ENCODE measurements at places on chromosomes 6 and 20. TPM values are rescaled to one million over a fixed set of nuclear protein-coding genes. Genes with fewer than 3 reads are reported as not detected.

Gene NAPB
- polyA plus RNA-seq: 5.8 TPM

- no peak for DNase-seq
These were observed 28.5 kb downstream of the STK35 start for GRCh38 chr20:2130062-2130591.

GRCh38 chr6:166471797-166472260 lies 89.1 kb upstream of the MPC1 start:
- no peak for DNase-seq

GRCh38 chr6:106739387-106739786 lies 110.0 kb downstream of the QRSL1 start:
- peak; percentile 18 for DNase-seq

DNA sequence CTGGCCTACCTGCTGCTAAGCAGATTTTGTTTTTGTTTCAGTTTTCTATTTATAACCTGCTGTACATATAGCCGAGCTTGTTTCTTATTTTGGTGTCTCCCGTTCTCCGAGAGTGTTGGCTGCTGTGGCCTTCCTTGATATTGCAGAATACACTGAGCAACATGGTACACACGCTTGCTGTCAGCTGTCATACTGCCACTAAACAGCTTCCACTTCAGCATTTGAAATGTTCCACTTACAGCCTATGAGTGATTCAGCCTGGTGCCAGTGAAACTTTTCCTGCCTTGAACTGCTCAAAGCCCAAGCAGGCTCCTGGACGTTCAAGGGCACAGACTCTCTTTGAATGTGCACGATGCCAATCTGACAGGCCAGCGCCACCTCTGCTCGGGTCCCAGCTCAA lies 87.1 kb downstream of the PSMG4 start:
- no peak for DNase-seq

DNA sequence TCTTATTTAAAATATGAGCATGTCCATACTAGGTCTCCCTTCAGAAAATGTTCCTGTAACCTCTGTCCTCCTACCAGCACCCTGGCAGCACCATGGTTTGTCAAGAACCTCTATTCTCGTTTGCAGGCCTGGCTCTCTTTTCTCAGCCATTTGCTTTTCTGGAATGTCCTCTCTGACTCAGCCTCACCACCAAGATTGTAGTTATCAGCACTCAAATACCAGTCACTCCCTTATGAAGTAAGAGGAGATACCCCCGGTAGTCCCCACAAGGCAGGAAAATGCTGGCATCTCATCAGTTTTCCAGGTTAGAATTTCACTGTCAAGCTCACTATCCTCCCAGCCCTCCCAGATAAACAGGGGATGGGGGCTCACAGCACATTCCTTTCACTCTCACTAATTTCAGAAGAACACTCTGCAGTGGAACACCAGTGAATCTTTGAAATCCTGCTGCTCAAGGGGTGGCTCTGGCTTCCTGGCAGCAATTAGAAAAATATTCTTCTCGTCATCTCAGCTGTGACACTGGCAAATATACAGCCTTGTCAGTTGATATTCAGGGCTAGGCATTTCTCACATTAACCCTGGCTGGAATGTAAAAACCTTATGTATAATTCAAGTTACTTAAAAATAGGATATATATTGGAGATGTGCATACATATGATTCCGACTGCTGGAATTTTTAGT lies 129.2 kb downstream of the TBX18 start:
- DNase-seq: no peak

- no peak for DNase-seq
These were observed 32.7 kb downstream of the SLX4IP start for GRCh38 chr20:10467681-10468339.

DNA sequence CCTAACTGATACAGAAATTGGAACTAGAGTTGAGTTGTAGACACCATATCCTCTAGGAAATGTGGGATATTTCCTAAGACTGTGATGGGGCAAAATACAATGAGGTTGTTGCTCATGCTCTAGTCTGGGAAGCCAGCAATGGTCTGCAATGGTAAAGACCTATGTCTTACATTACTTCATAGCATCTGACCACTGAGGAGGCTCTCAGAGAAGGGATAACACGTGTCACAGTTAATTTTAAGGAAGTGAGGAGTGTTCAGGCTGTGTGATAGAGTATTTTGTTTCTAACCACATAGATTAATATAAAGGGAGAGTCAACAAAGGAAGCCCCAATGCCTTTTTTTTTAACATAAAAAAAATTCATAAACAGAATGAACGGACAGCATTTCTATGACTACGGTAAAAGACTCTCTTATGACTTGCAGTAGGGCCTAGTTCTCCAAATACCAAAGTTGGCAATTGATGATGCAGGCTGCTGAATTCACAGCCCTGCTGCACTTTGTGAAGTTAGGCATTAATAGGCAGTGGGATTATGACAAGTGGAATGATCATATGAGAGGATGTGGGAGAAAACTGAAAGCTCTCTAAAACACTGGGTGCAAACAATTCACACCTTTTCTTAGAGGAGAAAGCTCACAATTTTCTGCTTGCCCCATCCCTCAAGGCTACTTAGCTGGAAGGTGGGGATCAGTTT lies 13.7 kb downstream of the KCNS1 start:
- no peak for DNase-seq
